Cerebellar nuclear complex (tissue), 1 donor: ENCODE measurements at places on chromosomes 11 and 22.

DNA sequence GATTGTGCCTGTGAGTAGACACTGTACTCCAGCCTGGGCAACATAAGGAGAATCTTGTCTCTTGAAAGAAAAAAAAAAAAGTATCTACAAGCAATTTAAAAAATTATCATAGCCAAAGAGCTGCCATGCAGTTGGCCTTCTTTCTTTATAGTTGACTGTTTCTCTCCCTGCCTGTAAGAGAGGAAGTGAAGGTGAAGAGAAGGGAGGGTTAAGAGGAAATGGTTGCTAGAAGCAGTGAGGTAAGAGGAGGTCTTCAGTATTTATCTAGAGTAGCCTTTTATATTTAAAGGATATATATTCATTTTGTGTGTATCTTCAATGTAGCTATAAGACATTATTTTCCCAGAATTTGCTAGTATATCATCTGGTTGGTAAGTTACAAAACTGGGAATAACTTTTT, 217.9 kb downstream of the TMEM135 start:
- no peak for DNase-seq

GRCh38 chr11:126830216-126830806, 170.3 kb downstream of the KIRREL3 start:
- no peak for DNase-seq

DNA sequence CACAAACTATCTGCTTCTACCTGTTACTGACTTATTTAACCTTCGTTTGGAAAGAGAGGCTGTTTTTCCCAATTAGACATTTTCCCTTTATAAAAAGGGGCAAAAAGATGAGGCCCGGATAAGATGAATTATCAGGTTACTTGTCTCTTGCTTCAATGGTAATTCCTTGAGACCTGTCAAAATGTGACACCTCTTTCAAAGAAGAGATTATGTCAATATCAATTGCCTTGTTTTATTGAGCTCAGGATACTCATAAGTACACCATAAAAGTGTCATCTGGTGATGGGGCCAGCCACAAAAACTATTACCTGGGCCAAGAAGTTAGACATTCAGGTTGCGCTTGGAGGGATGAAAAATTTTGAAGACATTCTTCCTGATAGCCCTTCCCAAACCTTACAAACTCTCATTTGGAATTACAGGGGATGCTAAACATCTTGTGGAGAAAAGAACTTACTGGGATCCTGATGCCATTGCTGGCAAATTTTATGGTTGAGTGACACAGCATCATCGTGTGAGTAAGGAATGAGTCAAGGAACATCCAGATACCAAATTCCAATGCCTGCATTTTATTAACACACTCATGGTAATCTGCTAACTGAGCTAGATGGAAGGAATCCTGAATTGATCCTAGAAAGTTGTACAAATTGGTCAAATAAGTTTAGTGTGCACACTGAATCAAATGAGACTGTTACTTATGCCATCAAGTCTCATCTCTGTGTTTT, 1071.2 kb downstream of the LRRC4C start:
- no peak for DNase-seq

GRCh38 chr11:31812383-31813381, 1.6 kb upstream of the PAX6 start:
- no peak for DNase-seq

DNA sequence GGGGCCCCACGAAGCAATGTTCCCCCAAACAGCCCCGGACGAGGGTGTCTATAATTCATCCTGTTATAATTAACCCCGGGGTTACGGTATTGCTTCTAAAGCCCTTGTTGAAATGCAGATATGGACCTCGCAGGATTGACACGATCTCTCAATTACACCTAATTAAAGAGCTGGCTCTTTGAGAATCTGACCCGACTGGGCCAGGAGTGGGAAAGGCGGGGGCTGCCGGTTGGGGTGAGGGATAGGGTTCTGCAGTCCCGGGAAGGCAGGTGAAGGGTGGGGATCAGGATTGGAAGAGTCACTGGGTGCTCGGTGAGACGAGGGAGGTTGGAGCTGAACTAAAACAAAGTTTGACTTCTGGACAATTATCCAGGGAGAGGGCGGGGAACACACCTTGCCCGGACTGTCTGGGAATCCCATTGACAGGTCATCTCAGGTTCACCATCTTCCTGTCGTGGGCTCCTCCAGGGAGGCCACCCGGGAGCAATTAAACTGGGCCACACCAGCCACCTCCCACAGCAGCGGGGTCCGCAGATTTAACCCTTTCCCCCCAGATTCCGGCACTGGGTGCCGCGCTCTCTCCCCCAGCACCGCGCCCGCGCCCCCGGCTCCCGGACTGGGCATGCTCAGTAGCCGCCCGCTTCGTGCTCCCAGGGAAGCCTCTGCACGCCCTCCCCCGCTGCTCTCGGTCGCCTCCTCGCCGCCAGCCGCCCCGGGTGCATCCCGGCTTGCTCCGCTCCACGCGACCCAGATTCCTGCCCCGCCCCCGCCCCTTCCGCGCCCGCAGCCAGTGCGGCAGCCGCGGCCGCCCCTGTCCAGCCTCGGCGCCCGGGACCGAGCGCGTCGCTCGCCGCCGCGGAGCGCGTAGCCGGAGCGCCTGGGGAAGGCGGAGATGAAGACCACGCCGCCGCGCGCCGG, at the start of gene ELMOD1:
Gene ELMOD1 (plus strand): TSS at position 688 of the 918 bp plus-strand sequence. CDS start 27,043 bp downstream, outside the sequence.
- no peak for DNase-seq

DNA sequence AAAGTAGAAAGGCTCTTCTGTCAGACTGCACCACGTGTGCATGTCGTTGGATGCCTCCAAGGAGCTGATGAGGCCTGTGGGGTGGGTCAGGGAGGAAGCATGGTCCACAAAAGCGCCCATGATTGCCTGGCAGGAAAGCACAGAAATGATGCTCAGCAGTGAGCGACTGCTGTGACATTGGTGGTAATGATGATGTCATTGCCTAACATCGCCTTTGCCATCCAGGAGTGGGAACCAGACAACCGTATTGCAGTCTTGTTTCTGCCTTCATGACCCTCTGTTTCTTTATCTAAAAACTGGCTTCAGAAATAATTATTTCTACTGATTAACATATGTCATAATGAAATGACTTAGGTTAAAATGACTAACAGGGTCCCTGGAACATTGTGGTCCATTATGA, 477.8 kb upstream of the B3GAT1 start:
- DNase-seq, result no peak

GRCh38 chr22:38956551-38956950, 858 bp upstream of the APOBEC3A start:
- DNase-seq, result no peak

DNA sequence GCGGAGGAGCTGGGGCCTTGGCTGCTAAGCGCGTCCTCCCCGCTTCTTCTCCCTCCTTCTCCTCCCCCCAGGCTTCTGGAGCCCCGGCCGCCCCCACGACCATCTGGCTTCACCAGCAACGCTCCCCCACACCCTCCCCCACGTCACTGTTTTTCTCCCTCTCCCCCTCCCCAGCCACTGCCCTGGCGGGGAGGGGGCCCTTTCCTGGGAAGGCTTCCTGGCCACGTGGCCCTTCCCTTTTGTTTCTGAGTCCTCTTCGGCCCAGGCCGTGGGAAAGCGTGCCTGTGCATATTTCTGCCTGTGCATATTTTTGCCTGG, 27.7 kb downstream of the RTN4R start:
- DNase-seq, result no peak

DNA sequence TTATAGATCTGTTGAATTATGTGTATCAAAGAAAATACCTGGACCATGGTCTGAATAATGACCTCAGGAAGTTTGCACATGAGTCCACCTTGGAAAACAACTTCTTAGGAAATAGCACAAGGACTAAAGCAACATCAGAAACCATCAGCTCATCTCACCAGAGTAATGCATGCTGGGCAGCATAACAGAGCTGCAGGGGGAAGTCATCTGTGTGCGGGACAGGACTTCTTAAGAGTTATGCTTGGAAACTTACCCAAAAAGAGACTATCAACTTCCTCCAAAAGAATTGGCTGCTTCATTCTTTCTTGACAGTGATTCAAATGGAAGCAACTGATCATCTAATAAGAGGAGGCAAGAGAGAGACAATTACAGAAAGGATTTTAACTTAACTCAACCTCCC, 2.5 kb downstream of the OR56B4 start:
- DNase-seq, result no peak
